ENCODE measurements at places on chromosomes 12 and 14.

DNA sequence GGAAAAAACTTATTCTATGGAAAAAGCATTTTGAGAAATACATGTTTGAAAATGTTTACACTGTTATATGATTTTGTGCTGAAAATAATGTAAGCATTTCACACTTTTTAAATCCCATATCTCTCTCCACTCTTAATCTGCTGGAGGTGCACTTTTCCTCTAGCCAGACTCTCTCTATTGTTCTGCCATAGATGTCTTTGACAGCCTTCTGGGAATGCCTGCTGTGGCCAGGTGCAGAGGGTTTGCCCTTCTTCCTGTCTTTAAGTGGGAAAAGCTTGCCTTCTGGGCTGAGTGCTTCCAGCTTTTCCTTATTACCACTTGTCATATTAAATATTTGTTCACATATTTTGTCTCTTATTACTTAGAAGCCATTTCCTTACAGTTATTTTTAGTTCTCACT is 60.1 kb upstream of the PPM1H start:
- DNase-seq: no peak

GRCh38 chr12:34121360-34121759 is 99.1 kb downstream of the ALG10 start:
- no peak for DNase-seq

- no peak for DNase-seq
Observed at GRCh38 chr12:122089077-122089476, 10.5 kb downstream of the MLXIP start.

- DNase-seq: peak; percentile 34
Observed at GRCh38 chr12:32756476-32757066, 874 bp upstream of the YARS2 start.

All from HS-27A (cell line).